Urothelium cell line (cell line): ENCODE measurements at places on chromosomes 7 and 10.

GRCh38 chr10:79628988-79629954, 18.5 kb downstream of the SFTPA1 start:
- DNase-seq = no peak

DNA sequence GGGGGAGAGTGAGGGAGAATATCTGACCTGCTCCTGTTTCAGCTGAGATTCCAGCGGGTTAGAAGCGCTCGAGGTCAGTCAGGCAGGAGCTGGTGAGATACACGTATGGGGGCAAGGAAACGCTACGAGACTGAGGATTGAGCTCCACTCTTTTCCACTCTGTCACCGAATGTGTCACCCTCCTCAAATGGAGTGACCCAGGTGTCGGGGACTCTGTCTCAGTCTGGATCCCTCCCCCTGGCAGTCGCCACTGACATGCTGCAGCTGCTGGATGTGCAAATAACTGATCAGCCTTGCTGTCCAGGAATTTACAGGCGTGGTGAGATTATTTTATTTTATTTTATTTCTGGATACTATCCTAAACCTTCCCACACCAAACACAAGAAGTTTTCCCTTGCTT, 100.9 kb upstream of the DPP6 start:
- no peak for DNase-seq

GRCh38 chr10:87860156-87860795, 3.1 kb downstream of the KLLN start:
- DNase-seq = peak; percentile 49

- no peak for DNase-seq
Measured at GRCh38 chr7:37109016-37109683, 339.5 kb downstream of the ELMO1 start.

DNA sequence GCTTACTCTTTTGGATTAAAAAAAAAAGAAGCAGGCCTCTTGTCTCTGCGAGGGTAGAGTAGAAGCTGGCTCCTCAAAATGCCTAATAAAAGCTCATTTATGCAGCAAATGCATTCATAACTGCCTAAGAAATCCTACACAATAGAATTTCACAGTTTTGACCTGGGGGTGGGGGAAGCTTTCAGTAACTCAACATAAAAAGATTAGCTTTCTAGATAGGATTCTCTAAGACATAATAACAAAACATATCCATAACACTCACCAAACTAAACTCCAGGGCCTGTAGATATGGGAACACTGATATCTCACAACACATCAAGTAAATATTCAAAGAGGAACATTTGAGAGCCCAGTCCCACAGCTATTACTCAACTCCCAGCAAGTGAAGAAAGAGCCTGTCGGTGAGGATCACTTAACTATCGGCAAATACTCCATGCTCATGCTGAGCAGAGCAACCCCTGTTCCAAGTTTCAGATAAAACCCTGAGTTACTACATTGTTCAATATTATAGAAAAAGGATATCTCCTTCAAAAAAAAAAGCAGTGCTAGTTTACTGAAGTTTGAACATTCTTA, 88.1 kb downstream of the COBL start:
- no peak for DNase-seq

DNA sequence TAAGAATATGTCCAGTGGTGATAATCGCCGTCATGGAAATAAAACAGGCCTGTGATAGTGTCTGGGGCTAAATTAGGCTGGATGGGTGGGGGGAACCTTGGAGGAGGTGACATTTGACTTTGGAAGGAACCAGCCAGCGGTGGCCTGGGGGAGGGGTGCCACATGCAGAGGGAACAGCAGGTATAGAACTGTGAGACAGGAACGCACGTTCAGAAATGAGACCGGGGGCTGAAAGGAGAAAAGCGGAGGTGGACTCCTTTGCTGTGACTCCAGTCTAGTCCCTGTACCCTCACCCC, 2.6 kb upstream of the CYP26A1 start:
- no peak for DNase-seq
